GM23248 (cell line): ENCODE measurements at places on chromosomes 1 and 21.
A peak's percentile ranks its signal among the peaks of the same experiment; 100 is the strongest.

- DNase-seq: no peak
Measured at GRCh38 chr1:116908820-116909511, 750 bp upstream of the PTGFRN start.

GRCh38 chr1:162180813-162181212, 111.3 kb downstream of the NOS1AP start:
- DNase-seq: no peak

DNA sequence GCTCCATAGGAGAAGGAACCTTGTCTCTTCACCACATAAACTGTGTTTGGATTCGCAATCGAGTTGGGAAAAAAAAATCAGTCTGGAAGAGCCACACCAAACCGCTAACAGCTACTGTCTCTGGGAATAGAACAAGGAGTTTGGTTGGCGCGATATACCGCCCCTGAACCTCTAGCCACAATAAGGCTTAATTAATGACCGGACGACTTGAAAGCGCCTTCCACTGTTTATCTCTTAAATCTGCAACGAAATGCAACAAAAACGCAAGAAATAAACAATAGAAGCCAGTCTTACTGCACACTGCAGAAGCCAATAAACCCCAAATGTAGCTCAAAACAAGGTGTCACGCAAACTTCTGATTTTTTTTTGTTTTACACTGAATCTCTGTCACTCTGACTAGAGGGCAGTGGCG, 10.9 kb downstream of the BTBD19 start:
- no peak for DNase-seq

DNA sequence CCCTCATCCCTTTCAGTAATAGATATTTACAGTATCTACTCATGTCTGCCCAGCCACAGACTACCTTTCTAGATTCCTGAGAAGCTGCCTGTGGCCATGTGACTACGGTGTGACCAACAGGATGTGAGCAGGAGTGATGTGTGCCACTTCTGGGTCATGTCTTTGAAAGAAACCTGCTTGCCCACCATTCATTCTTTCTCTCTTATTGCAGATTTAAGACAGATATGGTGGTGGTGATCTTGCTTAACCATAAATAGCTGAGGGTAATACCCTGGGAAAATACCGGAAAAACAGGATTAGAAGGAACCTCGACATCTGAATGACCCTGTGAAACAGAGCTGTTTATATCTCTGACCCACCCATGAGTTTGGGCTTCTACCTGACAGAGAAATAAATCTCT, 41.6 kb upstream of the GUCA2A start:
- no peak for DNase-seq

DNA sequence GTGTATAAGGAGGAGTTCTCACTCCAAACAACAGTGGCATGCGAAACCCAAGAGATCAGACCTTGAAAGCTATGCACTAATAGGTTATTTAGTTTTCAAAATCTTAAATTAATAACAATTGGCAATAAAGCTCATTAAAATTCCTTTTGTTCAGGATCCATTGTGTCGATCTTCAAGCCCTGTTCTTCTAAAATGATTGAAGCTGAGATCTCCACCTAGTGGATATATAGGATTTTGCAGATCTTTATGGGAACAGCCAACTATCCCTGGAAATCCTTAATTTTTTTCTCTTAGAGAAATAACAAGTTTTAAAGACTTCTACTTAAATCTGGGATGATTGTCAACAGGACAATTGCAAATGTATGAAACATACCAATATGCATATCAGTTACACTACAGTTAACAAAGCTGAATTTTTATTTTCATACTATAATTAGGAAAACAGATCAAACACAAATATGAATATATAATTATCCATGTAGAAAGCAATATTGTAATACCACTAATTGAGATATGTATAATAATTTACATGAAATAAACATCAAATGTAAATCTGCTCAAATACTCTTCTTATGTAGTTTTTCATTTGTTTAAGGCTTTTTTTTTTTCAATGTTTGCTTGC, 43.3 kb downstream of the LRRC53 start:
- peak; percentile 58 for DNase-seq

DNA sequence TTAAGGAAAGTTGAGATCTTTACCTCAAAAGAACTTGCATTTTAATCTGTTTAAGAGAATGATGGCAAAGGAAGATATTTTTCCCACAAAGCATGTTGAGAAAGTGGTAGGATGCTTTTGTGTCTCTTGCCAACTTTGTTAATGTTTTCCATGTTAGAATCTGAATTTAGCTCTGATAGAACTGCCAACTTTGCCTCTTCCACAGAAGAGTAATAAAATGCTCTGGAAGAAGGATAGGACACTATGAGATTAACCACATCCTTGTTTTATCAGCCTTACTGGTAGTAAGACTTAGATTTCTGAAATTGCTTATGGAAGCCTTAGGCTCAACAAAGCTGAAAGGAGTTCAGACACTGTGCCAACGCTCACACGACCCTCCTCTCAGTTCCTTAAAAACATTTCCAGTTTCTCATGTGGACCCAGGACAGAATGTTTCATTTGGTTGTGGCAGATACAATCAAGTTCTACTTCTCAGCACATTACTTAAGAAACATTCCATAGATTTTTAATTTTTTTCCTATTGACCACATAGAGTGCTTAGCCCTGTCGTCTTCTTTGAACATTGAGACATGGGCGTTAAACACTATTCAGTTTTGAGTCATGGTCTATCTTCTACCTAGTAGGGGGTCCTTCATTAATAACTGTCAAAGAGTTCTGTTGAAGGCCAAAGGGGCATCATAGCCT, 59.0 kb downstream of the MTR start:
- DNase-seq: peak; percentile 66

DNA sequence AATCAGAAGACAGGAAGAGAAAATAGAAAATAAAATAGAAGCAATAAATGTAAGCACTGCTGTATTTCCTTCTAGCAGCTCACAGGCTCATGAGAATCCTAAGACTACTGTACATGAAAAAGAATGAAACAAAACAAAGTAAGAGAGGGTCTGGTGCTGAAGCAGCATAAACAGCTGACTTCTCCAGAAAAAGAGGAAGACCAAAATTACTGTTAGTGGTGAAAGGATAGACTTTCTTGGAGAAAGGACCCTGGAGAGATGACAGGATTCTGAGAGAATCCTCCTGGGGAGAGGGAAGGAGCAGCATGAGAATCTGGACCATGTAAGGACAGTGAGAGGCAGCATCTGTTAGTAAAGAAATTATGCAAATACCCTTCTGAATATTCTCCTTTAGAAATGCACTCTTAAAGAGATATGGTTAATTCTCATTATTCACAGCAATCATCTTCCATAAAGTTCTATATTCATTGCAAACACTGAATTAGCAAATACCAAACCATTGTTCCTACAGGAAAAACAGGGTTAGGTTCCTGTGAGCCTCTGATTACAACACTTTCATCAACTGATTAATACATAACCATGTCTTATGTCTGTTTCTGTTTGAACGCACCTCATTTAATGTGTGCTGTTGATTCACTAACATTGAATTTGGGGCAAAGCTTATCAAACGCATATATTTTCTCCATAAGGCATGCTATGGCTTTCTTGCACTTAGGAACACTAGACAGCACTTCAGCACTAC, 17.0 kb downstream of the SLC25A24 start:
- no peak for DNase-seq

GRCh38 chr1:168360151-168361021, 79.7 kb downstream of the TBX19 start:
- peak; percentile 76 for DNase-seq

- no peak for DNase-seq
Measured at GRCh38 chr21:46220847-46221246, 7.7 kb downstream of the LSS start.

GRCh38 chr1:39016604-39017171, 9.5 kb upstream of the NDUFS5 start:
- no peak for DNase-seq

DNA sequence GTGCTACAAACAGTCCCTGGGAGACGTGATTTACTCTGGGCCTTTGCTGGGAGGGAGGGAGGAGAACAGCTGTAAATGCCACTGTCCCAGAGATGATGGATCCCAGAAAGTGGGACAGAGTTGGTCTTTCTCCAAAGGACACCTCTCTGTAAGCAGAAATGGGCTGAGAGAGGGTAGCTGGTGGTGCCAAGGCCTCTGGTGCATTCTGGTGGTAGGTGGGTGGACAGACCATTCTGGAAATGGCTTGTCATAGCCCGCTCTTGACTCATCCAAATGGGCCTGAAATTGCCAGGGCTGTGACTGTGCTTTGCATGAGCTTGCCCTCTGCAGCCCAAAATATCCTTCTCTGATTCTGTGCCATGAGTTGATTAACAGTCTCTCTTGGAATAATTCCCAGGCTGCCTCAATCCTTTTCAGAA, 36.1 kb downstream of the CCDC185 start:
- DNase-seq: peak; percentile 96

GRCh38 chr21:35578347-35578782, 482.0 kb downstream of the SETD4 start:
- peak; percentile 95 for DNase-seq

DNA sequence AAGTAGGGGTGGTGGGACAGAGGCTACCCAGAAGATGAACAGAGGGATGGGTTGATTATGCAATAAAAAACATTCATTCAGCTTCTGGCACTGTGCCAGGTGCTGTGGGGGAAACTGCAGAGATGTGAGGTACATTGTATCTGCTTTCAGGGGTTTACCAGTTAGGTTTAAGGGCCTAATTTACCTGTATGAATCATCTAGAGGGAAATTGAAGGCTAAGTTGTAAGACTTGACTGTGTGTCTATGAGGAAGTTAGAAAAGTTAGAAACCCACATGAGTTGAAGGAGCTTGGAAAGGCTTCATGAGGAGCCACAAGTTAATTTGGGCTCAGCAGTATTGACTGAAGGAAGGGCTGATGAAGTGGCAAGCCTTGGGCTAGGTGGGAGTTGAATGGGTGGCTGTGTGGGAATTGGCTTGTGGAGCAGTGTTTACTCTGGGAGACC, 36.7 kb upstream of the APOBEC4 start:
- DNase-seq: no peak

- no peak for DNase-seq
Measured at GRCh38 chr1:163540727-163541126, 219.0 kb downstream of the NUF2 start.

GRCh38 chr1:220879076-220879508, at the start of gene HLX:
Gene HLX (plus strand): TSS chr1:220879443. CDS start chr1:220879858, 415 bp downstream.
- peak; percentile 98 for DNase-seq

DNA sequence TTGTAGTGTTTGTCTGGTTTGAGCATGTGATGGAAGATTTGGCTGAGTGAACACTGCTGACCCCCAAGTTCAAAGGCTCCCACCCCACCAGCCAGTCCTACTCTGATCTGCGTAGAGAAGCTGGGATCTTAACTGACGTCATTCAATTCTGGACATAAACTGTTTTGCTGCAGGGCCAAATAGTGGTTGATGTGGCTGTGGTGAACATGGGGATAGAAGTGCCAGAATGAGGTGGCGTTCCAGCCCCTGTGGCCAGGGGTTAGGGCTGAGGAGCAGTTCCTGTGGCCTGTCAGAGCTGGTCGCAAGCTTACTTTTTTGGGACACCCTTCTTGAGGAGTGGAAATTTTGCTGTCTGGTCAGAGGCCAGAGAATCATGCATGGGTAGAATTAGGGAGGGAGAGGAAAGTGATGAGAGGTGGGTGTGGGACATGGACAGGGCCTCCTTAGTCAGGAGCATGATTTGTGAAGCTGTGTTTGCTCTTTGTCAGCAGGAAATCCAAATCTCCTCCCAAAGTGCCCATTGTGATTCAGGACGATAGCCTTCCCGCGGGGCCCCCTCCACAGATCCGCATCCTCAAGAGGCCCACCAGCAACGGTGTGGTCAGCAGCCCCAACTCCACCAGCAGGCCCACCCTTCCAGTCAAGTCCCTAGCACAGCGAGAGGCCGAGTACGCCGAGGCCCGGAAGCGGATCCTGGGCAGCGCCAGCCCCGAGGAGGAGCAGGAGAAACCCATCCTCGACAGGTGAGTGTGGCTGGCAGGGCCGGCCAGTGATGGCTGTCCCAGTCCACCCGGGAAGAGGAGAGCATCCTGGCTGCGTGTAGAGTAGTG, 25.9 kb downstream of the SZRD1 start:
- DNase-seq: peak; percentile 40

GRCh38 chr1:99849413-99849743, 783 bp upstream of the AGL start:
- DNase-seq: peak; percentile 10

- DNase-seq: peak; percentile 1
Measured at GRCh38 chr21:32206631-32207405, 72.0 kb downstream of the MIS18A start.

DNA sequence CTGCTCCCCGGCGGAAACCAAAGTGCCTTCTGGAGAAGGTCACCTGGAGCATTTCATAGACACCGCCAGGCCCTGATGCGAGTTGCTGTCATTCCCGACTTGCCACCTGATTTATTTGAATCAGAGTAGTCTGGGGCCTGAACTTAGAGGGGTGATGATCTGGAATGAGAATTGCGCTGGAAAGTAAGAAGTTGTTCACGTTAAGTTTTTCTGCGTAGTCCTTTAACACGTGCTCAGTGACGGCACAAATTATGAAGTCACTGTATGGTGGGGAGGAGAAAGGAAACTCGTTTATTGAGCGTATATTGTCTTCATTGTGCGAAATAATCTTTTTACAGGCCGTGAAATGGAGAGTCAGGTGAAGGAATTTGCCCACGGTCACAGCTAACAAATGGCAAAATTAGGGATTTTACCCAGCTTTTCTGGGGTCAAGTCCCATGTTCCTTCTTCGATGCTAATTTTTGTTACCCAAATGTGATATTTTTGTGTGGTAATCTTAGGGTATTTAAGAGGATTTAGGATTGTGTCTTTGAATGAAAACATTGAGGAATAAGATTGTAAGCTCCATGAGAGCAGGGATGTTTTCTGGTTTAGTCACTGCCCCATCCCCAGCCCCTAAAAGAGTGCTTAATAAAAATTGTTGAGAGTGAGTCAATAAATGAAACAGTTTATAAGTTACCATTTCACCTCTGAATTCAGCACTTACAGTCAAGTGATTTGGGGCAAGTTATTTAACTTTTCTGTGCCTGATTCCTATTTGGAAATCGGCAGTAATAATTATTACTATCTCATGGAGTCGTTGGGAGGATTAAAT, 46.4 kb upstream of the NBL1 start:
- DNase-seq: peak; percentile 75

- DNase-seq: peak; percentile 65
Measured at GRCh38 chr1:31977385-31978131, 36.1 kb upstream of the KHDRBS1 start.

- no peak for DNase-seq
Measured at GRCh38 chr1:92543131-92544055, 56.7 kb upstream of the GFI1 start.

GRCh38 chr1:212710566-212710965, 10.9 kb upstream of the BATF3 start:
- no peak for DNase-seq

DNA sequence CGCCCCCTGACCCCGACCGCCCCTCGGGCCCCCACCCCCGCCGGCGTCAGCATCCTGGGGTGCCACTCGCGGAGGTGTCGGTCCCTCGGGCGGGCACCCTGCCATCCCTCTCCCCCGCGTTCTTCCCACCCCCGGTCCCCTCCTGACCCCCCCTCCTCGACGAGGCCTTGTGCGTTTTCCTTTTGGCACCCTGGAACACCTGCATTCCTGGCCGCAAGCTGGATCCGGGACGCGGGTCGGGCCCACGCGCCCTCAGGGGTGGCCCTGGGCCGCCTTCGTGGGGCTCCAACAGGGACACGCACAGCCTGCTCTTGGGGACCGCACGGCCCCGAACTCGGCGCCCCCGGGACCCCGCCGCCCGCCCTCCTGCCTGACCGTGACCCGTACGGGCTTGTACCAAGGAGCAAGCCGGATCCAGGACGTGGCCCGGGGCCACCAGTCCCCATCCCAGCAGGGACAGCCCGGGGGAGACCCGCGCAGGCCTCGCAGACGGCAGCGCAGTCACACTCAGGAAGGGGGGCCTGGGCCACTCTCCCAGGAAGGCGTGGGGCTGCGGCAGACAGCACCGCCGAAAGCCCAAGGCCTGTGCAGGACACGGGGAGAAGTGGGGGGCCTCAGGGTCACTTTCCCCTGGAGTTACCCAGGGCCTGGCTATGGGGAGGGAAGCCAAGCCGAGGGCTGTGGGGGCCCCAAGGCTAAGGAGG, 579 bp upstream of the SLC19A1 start:
- DNase-seq: peak; percentile 19
